ENCODE measurements at places on chromosomes 6 and 20.

DNA sequence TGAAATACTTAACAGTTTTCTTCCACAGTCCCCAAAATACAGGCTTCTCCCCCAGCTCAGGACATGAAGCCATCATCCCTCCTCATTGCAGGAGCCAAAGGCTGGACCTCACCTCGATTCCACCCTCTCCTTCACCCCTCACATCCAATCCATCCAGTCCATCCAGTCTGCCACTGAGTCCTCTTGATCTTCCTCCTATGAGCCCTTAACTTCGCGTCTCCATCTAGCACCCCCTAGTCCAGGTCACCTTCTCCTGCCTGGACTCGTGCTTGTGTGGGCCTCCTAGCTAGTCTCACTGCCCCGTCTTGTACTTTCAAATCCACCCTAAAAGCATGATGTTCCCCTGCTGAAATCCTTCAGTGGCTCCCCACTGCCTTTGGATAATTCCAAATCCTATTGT lies 3.3 kb downstream of the TRIB3 start:
- DNase-seq = no peak

DNA sequence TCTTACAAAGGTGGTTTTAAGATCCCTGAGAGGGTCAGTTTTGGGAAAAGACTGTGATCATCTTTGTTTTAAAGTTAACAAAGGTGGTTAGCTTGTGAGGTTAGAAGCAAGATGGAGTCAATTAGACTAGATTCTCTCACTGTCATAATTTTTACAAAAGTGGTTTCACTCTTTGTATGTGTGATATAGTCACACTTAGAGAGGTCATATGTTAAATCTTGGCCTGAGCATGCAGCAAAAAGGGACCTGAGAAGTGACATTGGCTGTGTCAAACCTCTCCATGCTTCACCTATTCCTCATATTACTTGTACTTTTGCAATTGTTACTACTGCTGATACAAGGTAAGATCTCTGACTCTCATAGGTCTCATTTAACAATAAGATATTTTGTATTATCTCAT lies 368.0 kb downstream of the TBC1D32 start:
- DNase-seq = no peak

DNA sequence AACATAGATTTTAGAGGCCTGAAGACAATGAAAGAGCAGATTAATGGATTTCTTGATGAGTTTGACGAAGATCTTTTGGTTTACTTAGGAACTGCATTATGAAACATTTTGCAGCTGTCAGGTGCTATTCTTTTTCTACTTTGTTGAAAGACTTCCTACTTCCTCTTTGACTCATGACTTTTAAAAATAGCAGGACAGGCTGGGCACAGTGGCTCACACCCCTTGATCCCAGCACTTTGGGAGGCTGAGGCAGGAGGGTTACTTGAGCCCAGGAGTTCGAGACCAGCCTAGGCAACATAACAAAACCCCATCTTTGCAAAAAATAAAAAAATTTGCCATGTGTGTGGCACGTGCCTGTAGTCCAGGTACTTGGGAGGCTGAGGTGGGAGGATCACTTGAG lies 52.0 kb downstream of the ITCH start:
- no peak for DNase-seq

DNA sequence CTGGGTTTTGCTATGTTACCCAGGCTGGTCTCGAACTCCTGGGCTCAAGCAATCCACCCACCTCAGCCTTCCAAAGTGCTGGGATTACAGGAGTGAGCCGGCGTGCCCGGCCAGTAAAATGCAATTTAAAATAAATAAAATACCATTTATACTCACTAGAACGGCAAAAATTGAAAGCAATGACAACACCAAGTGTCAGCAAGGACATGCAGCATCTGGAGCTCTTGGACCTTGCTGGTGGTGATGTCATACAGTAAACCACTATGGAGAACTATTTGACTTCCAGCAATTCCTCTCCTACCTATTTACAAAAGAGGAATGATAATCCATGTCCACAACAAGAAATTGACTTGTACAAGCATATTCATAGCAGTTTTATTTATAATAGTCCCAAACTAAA lies 105.7 kb upstream of the PHACTR1 start:
- no peak for DNase-seq

GRCh38 chr20:59463541-59463940 lies 140.8 kb upstream of the PHACTR3 start:
- DNase-seq = no peak

DNA sequence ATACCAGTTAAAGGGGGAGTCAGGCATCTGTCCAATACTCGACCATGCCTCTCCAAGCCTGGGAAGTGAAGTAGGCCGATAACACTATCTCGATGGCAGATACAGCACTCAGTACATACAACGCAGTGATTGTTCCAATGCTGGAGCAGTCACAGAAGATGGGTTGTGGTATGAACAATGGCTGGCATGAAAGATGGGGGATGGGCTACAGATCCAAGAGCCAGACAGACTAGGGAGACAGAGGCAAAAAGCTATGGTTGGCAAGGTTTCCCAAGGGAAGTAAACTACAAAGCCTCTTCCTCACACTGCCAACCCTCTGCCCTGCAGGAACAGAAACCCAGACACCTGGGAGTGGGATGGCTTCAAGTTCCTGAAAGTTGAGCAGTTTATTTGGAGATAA lies 19.2 kb downstream of the FKBP1A start:
- DNase-seq = no peak

DNA sequence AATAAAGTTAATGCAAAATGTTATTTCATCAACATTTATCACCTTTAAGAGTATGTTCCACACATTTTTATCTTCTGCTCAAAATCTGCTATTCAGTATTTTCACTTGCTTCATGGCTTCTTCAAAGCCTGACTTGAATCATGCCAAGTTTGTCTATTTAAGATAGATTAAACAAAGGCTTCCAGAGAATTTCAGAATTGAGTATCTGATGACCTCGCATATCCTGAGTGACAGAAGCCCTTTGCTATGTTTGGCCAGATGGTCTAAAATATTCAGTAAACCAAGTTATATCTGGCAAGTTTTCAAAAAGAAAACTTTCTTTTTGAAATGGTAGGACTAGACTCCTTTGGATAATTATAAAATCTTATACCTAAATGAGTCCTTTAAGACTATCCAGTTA lies 348.9 kb upstream of the KCNQ5 start:
- DNase-seq = no peak

- no peak for DNase-seq
Measured at GRCh38 chr6:145809785-145810184, 4.8 kb downstream of the FBXO30 start.

DNA sequence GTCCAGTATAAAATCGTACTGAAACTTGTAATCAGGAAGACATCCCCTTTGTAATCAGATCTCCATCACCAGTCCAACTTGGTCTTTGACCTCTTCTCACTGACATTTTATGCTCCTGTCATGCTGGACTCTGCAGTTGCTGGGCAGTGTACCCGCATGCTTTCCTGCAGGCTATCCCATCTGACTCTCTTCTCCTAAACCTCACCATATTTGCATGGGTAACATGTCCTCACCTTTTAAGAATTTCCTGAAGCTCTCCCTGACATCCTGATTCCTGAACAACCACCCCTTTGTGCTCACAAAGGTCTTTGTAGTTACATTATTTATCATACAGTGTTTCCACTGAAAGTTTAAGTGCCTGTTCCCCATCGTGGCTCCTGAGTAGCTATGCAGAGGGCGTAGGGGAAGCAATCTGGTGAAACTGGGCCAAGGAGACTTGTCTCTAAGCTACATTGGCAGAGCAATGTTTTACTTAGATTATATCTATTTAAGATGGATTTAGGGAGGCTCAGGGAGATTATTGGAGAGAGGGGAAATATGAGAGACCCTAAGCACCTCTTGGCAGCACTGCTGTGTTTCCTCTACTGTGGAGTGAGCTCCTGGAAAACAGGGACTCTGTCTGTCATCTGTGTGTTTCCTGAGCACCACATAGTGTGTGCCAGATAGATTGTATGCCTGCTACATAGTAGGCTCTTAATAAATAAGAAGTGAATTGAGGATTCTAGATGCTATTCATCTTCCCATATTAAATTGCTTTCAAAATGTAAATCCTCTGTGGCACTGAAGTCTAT lies 124.0 kb downstream of the LAMA2 start:
- DNase-seq = no peak

- peak; percentile 85 for DNase-seq
Measured at GRCh38 chr6:33585403-33586107, 5.5 kb upstream of the BAK1 start.

- no peak for DNase-seq
Measured at GRCh38 chr20:25219365-25219764, 23.9 kb downstream of the ENTPD6 start.
